Omental fat pad (tissue), 4 donors: ENCODE measurements at places on chromosomes 13 and 19. TPM values are rescaled to one million over a fixed set of nuclear protein-coding genes. Genes with fewer than 3 reads are reported as not detected.

DNA sequence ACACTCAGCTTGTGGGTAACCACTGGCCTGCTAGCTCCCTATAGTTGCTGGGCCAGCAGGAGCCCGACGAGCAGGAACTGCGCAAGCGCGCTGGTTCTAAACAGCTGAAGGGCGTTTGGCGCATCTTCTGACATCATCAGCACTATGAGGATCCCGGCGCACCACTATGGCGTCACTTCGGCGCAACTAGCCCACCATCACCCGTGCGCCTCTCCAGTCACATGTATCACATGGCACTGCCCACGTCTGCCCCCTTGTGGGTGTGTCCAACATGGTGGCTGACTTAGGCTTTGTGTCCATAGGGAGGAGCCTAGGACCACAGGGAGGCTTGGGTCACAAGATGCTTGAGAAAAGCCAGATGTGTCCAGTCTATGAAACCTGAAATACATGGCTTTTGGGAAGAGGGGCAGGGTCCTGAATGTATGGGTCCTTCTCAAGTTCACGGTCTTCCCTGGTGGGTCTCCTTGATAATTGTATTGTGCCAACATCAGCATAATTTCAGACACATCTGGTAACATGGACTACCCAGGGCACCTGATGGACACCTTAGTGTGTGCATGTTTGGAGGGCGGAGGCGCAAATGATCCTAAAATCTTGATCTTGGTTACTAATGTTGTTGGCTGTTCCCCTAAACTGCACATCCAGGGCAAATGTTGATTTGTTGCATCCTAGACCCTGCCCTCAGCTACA is 18.0 kb downstream of the KLK4 start:
- DNase-seq = no peak

- DNase-seq = no peak
Observed at GRCh38 chr13:114053026-114053425, 79.2 kb upstream of the C13orf46 start.

DNA sequence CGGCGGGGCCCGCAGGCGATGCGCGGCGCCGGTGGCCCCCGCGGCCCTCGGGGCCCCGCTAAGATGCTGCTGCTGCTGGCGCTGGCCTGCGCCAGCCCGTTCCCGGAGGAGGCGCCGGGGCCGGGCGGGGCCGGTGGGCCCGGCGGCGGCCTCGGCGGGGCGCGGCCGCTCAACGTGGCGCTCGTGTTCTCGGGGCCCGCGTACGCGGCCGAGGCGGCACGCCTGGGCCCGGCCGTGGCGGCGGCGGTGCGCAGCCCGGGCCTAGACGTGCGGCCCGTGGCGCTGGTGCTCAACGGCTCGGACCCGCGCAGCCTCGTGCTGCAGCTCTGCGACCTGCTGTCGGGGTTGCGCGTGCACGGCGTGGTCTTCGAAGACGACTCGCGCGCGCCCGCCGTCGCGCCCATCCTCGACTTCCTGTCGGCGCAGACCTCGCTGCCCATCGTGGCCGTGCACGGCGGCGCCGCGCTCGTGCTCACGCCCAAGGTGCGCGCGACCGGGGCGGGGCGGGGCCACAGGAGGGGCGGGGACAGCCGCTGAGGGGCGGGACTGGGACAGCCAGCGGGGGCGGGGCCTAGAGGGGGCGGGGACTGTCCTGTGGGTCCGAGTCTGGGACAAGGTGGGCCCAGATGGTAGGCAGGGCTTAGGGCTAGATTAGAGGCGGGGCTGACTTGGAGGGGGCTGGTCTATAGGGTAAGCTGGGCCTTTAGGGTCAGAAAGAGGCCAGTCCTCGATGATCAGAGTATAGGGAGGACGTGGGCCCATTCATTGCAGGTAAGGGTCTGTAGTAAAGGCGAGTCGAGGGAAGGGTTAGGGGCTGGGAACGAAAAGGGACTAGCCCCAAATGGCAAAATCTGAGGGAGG is 5.1 kb downstream of the GRIN2D start:
- DNase-seq = no peak

- DNase-seq = no peak
Observed at GRCh38 chr13:87535911-87536310, 135.3 kb upstream of the SLITRK5 start.

DNA sequence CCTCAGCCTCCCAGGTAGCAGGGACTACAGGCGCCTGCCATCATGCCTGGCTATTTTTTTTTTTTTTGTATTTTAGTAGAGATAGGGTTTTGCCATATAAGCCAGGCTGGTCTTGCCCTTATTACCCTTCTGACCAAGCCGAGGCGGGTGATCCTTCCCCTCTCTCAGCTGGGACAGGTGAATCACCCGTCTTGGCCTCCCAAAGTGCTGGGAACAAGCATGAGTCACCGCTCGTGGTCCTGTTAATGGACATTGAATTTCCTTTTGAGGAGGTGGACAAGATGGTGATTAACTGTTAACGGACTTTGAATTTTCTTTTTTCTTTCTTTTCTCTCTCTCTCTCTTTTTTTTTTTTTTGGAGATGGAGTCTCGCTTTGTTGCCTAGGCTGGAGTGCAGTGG is 10.6 kb downstream of the CD70 start:
- DNase-seq = no peak

- DNase-seq = no peak
Observed at GRCh38 chr19:46461537-46461936, 9.8 kb downstream of the PNMA8A start.

DNA sequence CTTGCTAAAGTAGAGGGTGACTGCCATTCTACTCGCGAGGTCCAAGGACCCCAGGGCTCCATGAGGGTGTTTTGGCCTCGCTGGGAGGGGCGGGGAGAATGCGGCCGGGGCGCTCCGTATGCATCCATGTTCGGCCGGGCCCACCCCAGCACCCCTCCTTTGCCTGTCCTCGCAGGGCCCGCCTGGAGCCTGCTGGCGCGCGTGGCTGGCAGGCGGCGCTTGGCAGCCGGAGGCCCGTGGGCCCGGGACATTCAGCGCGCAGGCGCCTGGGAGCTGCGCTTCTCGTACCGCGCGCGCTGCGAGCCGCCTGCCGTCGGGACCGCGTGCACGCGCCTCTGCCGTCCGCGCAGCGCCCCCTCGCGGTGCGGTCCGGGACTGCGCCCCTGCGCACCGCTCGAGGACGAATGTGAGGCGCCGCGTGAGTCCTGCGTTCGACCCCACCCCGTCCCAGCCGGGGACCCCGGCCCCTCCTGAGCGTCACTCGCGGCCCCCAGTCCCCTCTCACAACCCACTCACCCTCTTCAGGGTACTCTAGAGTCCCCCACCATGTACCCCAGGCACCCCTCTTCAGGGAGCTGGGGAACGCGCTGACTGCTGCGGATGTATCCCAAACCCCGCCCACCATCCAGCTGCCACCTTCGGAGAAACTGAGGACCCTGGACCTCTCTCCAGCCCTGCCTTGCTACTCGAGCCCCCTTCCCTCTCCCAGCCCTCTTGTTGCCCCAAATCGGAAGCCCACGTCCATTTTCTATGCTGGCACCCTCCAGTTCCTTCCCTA is 4.1 kb downstream of the DLL3 start:
- DNase-seq = no peak

DNA sequence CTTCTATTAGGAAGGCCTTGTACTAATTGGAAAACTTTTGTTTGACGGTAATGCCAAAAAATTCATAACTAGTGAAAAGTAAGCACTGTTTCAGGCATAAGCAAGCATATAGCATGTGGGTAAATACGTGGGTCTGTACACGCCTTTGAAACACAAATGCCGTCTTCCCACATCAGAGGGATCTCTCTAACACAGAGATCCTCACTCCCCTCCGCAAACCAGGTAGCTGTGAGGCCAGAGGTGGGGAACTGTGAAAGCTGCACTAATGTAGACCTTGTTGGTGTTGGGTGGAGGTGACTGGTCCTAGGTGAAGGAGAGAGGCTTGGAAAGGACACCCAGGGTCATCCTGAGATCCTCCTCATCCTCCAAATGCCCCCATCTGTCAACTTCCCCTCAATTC is 16.0 kb upstream of the POU2F2 start:
- DNase-seq = no peak

SLAIN1 gene
- total RNA-seq = 5.8 TPM

PCDH20 gene
- 0.47 TPM for total RNA-seq

C2CD4C gene
- total RNA-seq = 0.19 TPM
